ENCODE measurements at places on chromosomes 2 and 18. TPM values are rescaled to one million over a fixed set of nuclear protein-coding genes. Genes with fewer than 3 reads are reported as not detected.

- DNase-seq = no peak
These were observed 91.5 kb downstream of the DYM start for GRCh38 chr18:49368876-49369440.

DNA sequence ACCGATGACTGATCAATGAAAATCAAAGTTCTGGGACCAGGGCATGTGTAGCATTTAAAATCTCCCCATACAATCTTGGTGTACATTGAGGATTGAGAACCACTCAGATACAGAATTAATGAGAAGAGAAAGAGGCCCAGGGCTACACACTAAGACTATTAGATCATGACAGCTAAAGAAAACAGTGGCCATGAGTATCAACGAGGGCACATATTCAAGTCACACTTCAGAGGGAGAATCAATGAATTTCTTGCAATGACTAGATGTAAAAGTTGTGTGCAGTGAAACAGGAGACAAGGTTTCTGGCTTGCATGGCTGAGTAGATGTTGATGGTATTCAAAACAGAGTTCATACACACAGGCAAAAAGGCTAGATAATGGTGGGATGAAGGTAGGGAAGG is 29.1 kb downstream of the METTL8 start:
- no peak for DNase-seq

Gene USP37
- 16.1 TPM for total RNA-seq

DNA sequence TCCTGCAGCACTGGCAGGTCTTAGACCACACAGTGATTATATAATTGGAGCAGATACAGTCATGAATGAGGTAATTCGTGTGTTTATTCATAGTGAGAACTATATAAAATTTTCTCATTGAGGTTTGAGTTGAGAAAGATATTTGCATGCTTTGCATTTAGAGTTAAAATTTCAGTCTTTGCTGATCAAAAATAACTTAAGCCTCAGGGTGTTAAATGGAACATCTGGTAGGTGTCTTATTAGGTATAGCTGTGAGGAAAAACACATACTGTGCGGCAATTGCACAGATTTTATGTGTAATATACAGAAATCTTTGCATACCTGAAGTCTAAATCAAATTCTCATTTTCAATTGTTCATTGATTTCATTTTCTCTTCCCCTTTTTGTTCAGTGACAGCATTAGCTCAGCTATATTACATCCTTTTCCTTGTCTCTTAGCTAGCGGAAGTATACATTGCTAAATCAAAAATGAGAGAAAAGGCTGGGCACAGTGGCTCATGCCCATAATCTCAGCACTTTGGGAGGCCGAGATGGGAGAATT is 21.2 kb downstream of the GORASP2 start:
- no peak for DNase-seq

DNA sequence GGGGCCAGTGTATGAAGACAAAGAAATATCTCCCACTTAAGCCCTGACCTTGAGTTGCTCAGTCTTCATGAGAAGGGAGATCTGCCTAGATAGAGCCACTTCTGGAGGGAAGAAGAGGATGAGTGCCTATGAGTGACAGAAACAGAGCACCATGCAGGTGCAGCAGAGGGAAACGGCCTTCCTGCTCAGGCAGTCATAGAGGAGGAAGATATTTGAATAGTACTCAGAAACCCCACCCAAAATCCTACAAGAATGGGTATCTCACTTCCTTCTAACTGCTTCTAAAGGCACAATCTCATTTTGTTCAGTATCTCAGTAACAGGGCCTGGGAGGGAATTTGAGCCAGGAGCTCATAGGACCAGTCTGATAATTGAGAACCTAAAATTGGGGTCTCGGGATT is 339.3 kb downstream of the ALK start:
- no peak for DNase-seq

DNA sequence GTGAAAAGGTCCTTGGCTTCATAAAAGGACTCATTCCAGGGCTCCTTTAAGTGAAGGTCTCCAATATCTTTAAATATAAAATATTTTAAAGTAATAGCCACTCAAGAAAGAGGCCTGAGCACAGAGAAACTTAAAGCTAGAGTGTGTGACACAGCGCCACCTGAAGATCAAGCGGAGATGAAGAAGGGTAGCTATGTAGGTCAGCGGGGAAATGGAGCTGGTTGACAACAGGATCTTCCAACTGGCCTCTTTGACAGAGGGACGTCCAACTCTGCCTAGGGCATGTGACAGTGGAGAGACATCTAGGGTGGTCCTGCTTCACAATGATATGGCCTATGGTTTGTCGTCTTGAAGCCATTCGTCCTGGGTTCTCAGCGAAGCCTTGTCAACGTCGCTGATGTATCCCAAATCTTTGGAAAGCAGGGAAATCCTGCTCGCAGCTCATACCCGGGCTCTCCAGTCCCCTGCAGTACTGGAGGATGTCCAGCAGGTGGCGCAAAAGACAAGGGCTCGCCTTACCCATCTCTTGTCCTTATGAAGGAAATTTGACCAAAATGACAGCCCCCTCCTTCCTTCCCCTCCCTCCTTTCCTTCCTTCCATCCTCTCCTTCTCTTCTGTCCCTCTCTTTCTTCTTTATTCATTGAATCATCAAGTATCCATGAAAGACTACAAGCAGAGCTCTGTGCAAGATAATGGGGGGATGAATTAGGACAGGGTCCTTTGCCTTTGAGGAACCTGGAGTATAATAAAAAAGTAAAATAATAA is 59.6 kb downstream of the LONRF2 start:
- peak; percentile 74 for DNase-seq

DNA sequence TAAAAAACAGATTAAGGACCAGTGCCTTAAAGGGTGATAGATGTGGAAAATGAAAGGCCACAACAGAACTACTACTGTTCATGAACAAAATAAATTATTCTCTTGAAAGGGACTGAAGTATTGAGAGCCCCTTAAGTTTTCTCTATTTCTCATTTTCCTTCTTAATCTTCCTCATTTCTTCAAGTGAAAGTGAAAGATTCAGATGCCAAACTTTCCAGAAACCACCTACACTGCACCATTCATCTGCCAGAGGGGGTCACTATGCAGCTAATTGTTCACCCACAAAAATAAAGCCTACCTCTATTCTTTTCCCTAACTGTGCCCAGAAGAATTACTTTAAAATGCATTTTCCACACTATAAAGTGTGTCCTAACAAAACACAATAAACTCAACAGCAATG is 140.1 kb downstream of the NR4A2 start:
- no peak for DNase-seq

- no peak for DNase-seq
These were observed 17.5 kb upstream of the DOK6 start for GRCh38 chr18:69383186-69383585.

Gene SH3BP4
- 58.6 TPM for total RNA-seq

DNA sequence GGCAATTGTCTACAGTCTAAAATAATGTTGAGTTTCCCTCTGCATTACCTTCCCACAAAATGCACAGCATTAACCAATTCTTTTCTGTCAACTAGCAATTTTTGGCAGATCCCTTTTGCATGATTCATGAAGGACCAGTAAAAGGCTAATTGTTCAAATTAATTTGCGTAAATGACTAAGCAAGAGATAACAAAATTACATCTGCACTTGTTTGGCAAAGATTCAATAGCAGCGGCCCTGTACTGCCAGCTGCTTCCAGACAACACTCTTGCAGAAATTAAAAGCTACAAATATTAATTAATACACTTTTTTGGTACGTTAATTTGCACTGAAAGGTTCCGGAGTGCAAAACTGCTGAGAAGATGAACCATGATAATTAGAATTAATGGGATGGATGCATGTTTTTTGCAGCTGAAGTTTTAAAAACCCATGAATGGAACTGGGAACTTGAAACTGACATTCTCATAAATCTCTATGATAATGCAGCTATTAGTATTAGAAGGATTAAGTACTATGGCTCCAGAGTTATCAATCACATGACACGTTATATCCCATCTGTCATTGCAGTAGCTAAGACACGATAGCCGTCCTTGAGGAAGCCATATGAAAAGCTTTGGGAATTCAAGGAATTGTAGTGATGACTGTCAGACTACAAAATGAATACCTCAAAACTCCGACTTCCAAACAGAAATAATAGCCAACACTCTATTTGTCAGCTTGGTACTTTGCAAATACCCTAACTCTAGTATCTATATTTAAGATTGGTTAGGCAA is 1268.3 kb upstream of the ACVR2A start:
- DNase-seq = no peak

DNA sequence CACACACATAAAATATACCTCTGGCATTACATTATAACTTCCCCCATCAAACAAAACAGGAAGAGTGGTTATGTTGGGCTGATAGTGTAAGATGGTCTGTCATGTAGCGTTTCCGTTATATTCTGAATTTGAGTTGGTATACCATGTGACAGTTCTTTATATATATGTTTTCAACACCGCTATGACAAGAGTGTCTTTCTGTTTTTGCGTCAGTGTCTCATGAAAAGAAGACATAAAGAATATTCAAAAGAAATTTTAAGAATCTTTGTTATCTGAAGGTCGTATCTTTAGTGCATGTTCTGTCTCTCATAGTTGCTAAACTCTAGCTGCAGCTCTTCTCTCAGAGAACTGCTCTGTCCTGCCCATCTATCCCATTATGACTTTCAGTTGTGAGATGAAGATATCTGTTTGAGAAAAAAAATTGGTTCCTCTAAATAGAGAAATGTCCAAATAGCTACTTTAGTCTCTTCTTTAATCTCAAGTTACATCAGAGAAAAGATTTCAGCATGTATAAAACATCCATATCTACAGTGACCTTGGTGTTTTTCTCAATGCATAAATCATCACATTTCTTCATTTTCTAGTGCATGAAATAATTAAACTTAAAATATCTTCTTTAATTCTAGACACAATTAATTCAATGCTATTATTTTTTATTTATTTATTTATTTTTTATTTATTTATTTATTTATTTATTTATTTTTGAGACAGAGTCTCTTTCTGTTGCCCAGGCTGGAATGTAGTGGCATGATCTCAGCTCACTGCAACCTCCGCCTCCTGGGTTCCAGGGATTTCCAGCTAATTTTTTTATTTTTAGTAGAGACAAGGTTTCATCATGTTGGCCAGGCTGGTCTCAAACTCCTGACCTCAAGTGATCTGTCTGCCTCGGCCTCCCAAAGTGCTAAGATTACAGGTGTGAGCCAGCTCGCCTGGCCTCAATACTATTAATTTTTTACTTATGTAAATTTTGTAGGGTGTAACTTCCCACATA is 24.3 kb upstream of the PSME4 start:
- no peak for DNase-seq

DNA sequence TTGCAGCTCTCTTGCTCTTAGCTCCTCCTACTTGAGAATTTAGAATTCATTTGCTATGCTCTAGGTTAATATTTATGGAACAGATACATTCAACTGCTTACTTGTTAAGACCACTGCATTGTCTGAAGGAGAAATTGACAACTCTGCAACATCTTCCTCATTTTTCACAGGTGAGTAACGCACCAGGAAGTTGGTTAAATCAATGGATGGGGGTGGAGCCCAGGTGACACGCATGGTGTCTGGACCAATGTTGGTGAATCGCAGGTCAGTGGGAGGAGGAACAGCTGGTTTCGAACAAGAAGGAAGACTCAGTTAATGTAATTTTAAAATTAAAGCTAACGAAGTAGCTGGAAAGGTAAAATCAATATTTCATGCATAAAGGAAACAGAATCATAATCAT is 44.3 kb downstream of the FN1 start:
- DNase-seq = no peak

GRCh38 chr2:117232305-117232704 is 582.2 kb upstream of the DDX18 start:
- DNase-seq = no peak

- no peak for DNase-seq
These were observed 257.5 kb upstream of the FN1 start for GRCh38 chr2:215693193-215693998.

Gene RTP5
- not detected for total RNA-seq

DNA sequence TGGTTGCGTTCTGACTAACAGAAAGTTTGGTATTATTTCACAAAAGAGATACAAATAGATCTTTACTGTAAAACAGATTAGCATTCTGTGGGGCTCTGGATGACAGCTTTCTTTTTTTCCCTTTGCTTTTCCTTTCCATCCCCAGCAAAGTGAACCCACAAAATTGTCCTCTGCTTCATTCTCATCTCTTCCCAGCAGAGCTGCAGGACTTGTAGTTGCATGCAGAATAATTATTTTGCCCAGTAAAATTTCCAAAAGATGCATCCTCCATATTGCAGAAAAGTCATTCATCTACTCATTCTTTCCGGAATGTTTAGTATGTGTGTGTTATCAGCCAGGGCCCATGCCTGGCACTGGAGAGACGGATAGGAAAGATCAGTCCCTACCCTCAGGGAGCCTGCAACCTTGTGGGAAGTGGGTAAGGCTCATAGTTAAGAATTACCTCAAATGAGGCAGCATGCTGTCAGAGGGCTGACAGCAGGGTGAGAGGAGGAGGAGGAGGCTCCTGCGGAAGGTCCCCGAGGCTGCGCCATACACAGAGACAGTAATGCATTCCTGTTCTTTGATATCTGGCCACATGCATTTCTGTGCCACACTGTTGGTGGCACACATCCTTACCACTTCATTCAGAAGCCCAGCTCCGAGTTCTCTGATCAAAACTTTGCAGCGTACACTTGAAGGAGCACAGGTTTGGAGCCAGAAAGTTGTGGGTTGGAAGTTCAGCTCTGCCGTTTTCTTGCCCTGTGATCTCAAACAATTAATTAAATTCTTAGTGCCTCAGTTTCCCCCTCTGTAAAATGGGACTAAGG is 225.4 kb downstream of the MYCN start:
- DNase-seq = no peak

DNA sequence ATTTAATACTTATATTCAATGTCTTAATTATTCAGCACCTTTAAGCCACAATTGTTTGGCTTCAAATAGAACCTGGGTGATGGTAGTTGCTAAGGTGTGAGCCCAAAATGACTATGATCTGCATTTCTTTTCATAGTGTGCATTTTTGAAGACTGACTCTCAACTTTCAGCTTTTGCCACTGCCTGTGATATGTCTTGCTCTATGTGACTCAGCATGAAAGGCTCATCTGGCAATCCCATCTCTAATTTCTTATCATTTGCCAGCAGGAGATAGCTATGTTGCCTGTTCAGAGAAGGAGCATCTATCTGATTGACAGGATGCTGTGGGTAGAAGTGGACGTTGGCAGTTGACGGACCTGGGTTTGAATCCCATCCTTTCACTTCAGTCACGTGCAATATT is 34.5 kb upstream of the CCDC93 start:
- DNase-seq = no peak

Gene FHOD3
- 0.67 TPM for total RNA-seq

GRCh38 chr2:88733155-88733902 is 41.9 kb downstream of the RPIA start:
- no peak for DNase-seq

Data from endothelial cell (in vitro differentiated cells).